Activated CD4-positive, alpha-beta memory T cell treated with anti-CD3 and anti-CD28 coated beads for 36 hours (primary cell): ENCODE measurements at places on chromosomes 12 and 14. TPM values are rescaled to one million over a fixed set of nuclear protein-coding genes. Genes with fewer than 3 reads are reported as not detected.

GRCh38 chr12:105218434-105218833 lies 17.5 kb downstream of the APPL2 start:
- DNase-seq: no peak
- no peak overlapping the region for H3K27ac ChIP-seq
- H3K27me3 ChIP-seq: no peaks in the 10 kb centered on the region
- no peak overlapping the region for H3K4me3 ChIP-seq

DNA sequence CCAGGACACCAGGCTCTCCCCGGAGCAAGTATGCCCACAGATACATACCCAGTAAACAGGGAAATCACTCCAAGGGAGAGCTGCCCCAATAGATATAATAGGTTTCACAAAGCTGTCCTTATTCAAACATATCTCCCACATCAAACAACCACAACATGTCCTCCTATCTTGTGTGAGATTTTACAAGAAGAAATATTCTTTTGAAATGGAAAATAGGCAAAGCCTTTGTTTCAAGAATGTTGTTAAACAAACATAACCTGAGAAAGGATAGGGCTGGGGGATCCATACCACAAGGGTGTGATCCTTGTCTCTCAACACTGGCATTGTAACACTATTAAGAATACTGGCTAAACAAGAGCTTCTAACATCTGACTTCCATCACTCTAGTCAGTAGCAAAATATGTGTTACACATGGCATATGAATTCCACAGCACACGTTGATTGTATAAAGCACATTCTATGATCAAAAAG lies 32.9 kb downstream of the LGR5 start:
- no peak for DNase-seq
- H3K27me3 ChIP-seq: peaks cover 2% of the 10 kb centered on the region
- no peak overlapping the region for H3K4me3 ChIP-seq
- no peaks in the 10 kb centered on the region for H3K4me1 ChIP-seq
- H3K36me3 ChIP-seq: no peaks in the 10 kb centered on the region
- H3K27ac ChIP-seq: no peak overlapping the region

DNA sequence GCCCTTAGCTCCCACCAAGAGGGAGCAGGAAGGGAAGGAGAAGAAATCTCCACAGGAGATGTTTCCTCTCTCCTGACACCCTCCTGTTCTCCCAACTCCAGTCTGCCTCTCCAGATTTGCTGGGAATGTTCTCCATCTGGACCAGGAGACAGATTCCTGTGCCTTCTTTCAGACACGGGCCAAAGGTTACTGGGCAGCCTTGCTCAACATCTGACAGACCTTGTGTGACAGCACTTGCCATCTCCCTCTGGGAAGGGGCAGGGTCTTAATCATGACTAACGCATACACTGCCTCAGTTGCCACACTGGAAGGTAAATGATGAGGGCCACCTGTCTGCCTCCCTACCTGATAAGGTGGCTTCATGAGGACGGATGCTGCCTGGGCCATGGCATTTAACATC lies 2.5 kb upstream of the TTC7B start:
- H3K36me3 ChIP-seq: no peaks in the 10 kb centered on the region
- peaks cover 17% of the 10 kb centered on the region for H3K4me1 ChIP-seq
- DNase-seq: no peak
- no peak overlapping the region for H3K4me3 ChIP-seq

DNA sequence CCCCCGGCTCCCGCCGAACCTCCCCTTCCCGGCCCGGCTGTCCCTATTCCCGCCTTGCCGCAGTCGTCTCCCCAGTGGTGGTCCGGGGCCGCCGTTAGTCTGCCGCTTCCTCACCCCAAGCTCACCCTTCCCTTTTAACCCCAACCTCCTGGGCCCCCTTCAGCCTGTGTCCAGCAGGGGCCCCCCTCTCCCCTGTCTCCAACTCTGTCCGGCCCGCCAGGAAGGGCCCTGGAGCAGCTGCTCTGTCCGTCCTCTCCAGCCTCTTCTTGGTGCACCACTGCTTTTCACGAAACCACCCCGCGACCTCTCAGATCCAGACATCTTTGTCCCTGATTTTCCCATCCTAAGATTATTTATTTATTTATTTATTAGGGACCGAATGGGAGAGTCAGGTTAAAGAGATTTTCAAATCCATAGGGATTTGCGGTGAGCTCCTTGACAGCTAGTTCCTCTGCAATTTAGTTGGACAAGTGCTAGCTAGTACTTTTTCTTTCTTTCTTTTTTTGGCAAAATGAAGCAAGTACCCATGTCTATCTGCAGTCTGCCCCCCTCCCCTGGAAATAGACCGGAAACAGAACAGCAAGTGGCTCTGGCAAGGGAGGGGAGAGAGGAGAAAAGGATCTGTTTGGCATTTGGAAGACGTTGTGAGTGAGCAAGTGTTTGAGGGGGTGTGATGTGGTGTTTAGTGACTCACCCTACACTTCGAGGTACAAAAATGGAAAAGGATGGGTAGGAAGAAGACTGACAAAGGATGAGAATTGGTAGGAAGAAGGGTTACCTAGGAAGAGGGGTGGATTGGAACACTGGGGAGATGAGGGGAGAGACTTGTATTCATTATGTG lies 632 bp downstream of the UBR7 start:
- H3K4me3 ChIP-seq: peak overlapping the region; percentile 99
- peaks cover 32% of the 10 kb centered on the region for H3K4me1 ChIP-seq
- no peaks in the 10 kb centered on the region for H3K27me3 ChIP-seq
- H3K36me3 ChIP-seq: peaks cover 18% of the 10 kb centered on the region

GRCh38 chr14:64630778-64631177 lies 73.4 kb upstream of the PLEKHG3 start:
- no peak overlapping the region for H3K27ac ChIP-seq
- H3K27me3 ChIP-seq: no peaks in the 10 kb centered on the region
- H3K4me3 ChIP-seq: no peak overlapping the region
- no peaks in the 10 kb centered on the region for H3K36me3 ChIP-seq
- no peaks in the 10 kb centered on the region for H3K4me1 ChIP-seq
- DNase-seq: no peak

- peaks cover 2% of the 10 kb centered on the region for H3K27me3 ChIP-seq
- no peak for DNase-seq
- H3K4me1 ChIP-seq: no peaks in the 10 kb centered on the region
- H3K36me3 ChIP-seq: no peaks in the 10 kb centered on the region
Measured at GRCh38 chr14:77240336-77240915, 30.6 kb downstream of the NGB start.

- DNase-seq: no peak
- H3K27me3 ChIP-seq: peaks cover 31% of the 10 kb centered on the region
- no peaks in the 10 kb centered on the region for H3K36me3 ChIP-seq
- no peaks in the 10 kb centered on the region for H3K4me1 ChIP-seq
Measured at GRCh38 chr12:106109168-106109910, 29.4 kb downstream of the NUAK1 start.

DNA sequence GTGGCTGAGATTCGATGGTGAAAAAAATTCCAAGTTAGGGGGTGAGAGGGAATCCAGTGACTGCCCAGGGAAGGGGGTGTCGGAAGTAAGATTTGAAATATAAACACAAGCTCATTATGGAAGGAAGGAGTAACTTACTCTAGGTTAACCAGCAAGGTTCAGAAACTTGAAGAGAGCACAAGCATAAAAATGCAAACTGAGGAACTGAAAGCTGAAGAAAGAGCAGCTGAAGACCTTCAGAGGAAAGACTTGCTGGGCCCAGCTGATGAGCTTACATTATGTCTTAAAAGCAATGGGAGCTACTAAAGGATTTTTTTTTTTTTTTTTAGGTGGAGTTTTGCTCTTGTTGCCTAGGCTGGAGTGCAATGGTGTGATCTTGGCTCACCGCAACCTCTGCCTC lies 189.7 kb upstream of the GRIN2B start:
- no peak for DNase-seq
- no peak overlapping the region for H3K4me3 ChIP-seq
- peaks cover 4% of the 10 kb centered on the region for H3K27me3 ChIP-seq
- no peak overlapping the region for H3K27ac ChIP-seq
- no peaks in the 10 kb centered on the region for H3K4me1 ChIP-seq
- H3K36me3 ChIP-seq: no peaks in the 10 kb centered on the region

DNA sequence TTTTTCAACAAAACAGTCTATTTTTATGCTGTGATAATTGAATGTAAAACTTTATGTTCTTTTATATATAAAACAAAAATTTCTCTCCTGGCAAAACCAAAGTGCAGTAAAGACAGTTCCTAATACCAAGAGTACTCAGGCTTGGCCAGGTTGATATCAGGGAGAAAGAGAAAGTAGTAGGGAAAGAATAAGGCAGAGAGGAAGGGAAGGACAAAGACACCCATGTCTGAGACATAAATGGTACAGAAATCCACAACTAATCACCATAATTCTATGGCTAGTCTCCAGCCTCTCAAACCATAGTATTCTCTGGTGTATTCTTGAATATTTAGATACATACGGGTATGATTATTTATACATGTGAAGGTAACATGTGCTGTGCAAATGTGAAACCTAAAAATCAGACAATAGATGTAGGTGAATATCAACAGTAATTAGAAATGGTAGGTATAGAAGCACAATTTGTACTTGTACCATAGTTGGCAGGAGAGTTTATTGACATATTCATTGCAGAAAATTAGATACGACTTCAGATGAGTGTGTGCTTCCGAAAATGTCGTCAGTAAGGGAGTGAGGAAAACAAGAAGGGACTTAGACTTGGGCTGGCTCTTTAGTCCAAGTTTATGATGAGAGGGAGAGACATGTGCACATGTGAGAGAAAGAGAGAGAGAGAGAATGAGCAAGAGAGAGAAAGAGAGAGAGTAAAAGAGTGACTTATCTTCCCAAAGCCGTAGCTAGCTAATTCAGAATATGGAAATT lies 230.8 kb upstream of the NPAS3 start:
- no peaks in the 10 kb centered on the region for H3K27me3 ChIP-seq
- H3K4me3 ChIP-seq: no peak overlapping the region
- DNase-seq: no peak

DNA sequence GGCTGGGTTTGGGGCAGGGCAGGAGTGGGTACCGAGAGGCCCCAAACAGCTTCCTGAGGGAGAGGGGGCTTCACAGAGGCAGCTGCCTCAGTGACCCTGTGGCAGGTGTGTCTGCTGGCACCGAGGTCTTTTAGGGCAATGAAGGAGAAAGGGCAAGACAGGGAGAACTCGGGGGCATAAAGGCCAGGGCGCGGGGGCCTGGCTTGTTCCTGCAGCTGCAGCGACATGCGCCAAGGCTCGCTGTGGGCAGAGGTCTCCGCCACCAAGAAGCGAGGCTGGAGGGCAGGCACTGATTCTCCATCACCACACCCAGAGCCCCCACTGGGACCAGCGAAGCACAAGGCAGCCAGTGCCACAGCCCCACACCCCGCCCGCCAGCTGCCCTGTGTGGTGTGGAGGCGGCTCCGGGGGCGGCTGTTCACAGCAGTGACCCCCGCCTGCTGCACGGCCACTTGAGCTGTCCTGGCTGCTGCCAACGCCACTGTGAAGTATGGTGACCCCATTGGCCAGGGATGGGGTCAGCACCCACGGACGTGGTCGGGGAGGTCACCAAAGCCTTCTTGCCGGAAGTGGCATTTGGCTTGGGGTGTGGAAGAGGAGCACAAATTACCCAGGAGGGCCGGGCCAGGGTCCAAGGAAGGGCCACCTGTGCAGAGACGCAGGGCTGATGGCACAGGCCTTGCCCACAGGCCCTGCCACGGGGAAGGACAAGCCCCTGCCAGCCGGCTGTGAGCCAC lies 16.4 kb downstream of the BAG5 start:
- no peak overlapping the region for H3K27ac ChIP-seq
- H3K4me1 ChIP-seq: no peaks in the 10 kb centered on the region
- no peaks in the 10 kb centered on the region for H3K27me3 ChIP-seq

GRCh38 chr12:79162147-79162772 lies 297.7 kb downstream of the SYT1 start:
- DNase-seq: no peak
- H3K27ac ChIP-seq: no peak overlapping the region
- no peaks in the 10 kb centered on the region for H3K4me1 ChIP-seq

DNA sequence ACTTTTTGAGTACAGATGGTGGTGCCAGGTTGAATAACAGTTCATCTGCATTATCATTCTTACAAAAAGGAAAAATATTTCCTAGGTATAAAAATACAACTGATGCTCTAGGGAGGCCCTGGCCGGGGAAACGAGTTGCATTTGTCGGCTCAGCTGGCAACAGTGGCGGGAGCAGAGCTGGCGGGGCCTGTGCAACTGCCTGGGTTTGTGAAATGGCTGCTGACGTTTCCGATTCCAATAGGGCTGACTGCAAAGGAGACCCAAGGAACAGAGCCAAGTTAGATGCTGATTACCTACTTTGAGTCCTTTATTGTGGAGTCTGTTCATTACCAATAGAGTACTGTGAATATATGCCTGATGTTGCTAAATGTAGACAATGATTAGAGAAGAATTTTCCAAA lies 25.8 kb upstream of the PHLDA1 start:
- no peaks in the 10 kb centered on the region for H3K27me3 ChIP-seq
- no peak overlapping the region for H3K4me3 ChIP-seq
- DNase-seq: no peak

DNA sequence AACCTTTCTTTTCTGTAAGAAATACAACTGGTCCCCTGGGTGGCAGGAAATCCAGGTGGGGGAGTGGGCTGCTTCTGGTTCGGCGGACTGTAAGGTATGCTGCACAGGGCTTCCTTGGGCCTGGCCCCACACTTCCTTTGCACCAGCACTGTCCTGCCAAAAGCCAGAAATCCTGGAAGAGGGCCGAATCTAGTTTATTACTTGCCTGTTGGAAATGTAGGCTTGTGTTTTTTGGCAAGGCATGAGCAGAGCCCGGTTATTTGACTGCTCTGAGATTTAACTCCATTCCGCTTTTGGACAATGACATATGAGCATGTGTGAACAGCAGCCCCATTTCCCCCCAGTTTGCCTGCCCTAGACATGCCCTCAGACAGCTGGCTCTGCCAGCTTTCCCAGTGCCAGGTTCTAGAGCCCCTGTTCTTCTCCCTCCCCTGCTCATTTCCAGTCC lies 86.6 kb downstream of the BORCS5 start:
- H3K36me3 ChIP-seq: peaks cover 21% of the 10 kb centered on the region
- peak overlapping the region; percentile 91 for H3K27ac ChIP-seq
- H3K27me3 ChIP-seq: no peaks in the 10 kb centered on the region

- no peaks in the 10 kb centered on the region for H3K36me3 ChIP-seq
- no peaks in the 10 kb centered on the region for H3K4me1 ChIP-seq
- H3K27me3 ChIP-seq: peaks cover 1% of the 10 kb centered on the region
- no peak overlapping the region for H3K27ac ChIP-seq
- no peak for DNase-seq
Measured at GRCh38 chr14:94655169-94655710, 43.0 kb downstream of the SERPINA3 start.

GRCh38 chr12:1059162-1059561 lies 68.1 kb downstream of the ERC1 start:
- no peak for DNase-seq
- no peaks in the 10 kb centered on the region for H3K27me3 ChIP-seq
- H3K4me3 ChIP-seq: no peak overlapping the region
- H3K27ac ChIP-seq: no peak overlapping the region

SDR9C7 gene
- total RNA-seq: not detected

PEBP1 gene
- total RNA-seq: 132 TPM

ADAM20 gene
- 0.36 TPM for total RNA-seq

WNT1 gene
- total RNA-seq: not detected

NTS gene
- not detected for total RNA-seq

AMDHD1 gene
- total RNA-seq: 2.1 TPM

GPRC5D gene
- total RNA-seq: 0.46 TPM

NRIP2 gene
- total RNA-seq: not detected
